ENCODE measurements at places on chromosomes 1 and 21.

GRCh38 chr1:226798427-226799411 is 59.6 kb upstream of the ITPKB start:
- DNase-seq = peak; percentile 23

- DNase-seq = no peak
These were observed 3.7 kb downstream of the SLC19A1 start for GRCh38 chr21:45538381-45539045.

GRCh38 chr1:156464825-156465452 is 35.6 kb downstream of the MEF2D start:
- no peak for DNase-seq

DNA sequence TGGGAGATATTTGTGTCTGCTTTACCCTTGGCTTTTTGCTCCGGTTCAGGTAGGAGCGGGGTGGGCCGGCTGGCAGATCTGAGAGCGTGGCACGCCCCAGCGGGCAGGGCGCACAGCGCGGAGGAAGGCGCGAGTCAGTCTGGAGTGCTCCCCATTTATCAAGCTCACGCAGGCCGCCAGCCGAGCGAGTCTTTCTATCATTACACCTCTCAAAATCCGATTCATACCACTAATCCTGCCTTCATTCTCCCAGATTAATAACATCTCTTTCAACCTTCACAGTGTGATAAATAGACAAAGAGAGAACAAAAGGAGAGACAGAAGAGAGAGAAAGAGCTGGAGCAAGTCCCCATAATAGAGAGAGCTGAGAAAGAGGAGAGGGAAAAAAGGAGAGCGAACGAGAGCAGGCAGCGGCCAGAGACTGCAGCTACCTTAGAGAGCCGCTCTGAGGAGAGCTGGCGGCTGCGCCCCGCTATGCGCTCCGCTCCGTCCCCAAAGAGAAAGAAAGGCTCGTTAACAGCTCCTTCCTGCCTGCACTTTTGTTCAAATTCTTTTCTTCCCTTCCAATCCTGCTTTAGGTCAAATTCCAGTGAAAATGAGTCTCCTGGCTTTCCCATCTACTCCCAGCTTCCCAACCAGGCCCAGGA is 48.0 kb downstream of the DMAP1 start:
- no peak for DNase-seq

DNA sequence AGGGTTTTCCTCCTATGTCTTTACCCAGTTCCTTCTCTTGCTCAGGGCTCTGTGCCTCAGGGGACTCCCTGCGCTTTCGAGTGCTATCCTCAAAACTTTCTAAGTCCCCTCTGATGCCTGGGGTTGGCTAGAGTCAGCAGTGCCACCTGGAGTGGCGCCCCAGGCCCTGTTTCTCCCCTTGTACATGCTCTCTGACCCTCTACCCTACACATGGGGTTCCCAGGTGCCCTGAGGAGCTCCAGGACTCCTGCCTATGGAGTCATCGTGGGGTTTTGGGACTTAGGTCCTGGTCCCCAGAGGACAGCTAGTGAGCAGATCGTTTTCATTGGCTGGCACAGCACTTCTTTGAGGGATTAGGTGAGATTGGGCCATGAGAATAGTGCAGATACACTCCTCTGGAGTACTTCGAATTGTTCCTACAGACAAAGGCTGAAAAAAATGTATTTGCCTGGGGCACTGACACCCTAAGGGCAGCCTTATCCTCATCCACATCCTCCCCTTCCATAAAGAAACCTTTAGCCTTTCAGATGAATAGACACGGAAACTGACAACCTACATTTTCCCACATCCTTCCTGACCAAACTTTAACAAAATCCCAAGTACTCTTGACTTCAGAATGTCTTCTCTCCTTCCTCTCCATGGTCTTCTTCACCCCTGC is 41.5 kb downstream of the LGR6 start:
- DNase-seq = no peak

GRCh38 chr1:74771913-74772515 is 39.1 kb downstream of the TYW3 start:
- no peak for DNase-seq
